Activated naive CD8-positive, alpha-beta T cell treated with anti-CD3 and anti-CD28 coated beads for 36 hours (primary cell): ENCODE measurements at places on chromosomes 2 and 18. TPM values are rescaled to one million over a fixed set of nuclear protein-coding genes. Genes with fewer than 3 reads are reported as not detected.

GRCh38 chr18:44920441-44920840 is 239.8 kb downstream of the SETBP1 start:
- no peak for DNase-seq

GRCh38 chr2:98445177-98445682 is 572 bp downstream of the INPP4A start:
- DNase-seq, result no peak

GRCh38 chr2:1915196-1915595 is 170.9 kb upstream of the PXDN start:
- no peak for DNase-seq

Gene PDE11A
- 0.10 TPM for total RNA-seq

Gene ID2
- total RNA-seq, result 62.5 TPM
